ENCODE measurements at places on chromosomes 2 and 18.

- no peak for DNase-seq
These were observed 11.7 kb downstream of the CXCR2 start for GRCh38 chr2:218137514-218137913.

- DNase-seq: no peak
These were observed 159.3 kb upstream of the SALL3 start for GRCh38 chr18:78820161-78820834.

- DNase-seq: no peak
These were observed 246.1 kb downstream of the NDUFA10 start for GRCh38 chr2:239778861-239779558.

DNA sequence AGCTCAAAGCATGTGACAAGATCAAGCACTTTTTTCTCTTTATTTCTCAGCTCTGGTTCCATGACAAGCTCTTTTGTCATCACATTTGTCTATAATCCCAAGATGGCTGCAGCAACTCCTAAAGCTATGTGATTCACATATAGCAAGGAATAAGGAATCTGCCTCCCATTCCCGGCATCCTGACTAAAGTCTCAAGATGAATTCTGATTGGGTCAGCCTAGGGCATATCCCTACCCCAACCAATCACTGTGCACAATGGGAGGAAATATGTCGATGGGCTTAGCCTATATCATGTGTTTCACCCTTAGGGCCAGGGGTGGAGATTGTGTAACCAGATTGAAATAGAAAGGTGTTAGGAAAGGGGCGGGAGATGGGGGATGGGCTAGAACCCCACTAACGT, 23.1 kb upstream of the COLEC12 start:
- no peak for DNase-seq

DNA sequence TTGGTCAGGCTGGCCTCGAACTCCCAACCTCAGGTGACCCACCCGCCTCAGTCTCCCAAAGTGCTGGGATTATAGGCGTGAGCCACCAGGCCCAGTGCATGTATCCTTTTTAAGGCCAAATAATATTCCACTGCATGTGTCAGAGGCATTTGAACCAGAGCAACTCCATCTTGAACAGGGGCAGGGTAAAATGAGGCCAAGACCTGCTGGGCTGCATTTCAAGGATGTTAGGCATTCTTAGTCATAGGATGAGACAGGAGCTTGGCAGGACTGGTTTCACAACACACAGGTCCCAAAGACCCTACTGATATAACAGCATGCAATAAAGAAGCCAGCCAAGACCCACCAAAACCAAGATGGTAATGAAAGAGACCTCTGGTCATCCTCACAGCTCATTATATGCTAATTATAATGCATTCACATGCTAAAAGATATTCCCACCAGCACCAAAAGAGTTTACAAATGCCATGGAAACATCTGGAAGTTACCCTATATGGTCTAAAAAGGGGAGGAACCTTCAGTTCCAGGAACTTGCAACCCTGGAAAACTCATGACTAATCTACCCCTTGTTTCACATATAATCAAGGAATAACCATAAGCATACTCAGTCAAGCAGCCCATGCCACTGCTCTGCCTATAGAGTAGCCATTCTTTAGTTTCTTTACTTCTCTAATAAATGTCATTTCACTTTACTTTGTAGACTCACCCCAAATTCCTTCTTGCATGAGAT, 204.6 kb downstream of the RAB3GAP1 start:
- no peak for DNase-seq

Data from stimulated activated CD4-positive, alpha-beta T cell treated with anti-CD3 and anti-CD28 coated beads, Interleukin-1b, Interleukin-23, amount 100 ng/mL, for 48 hours (primary cell).